NCI-H1436 treated with DMSO at 0.1 percent for 48 hours (cell line): ENCODE measurements at places on chromosomes 11 and 22.

- DNase-seq, result no peak
Measured at GRCh38 chr22:27873472-27873871, 45.6 kb downstream of the PITPNB start.

GRCh38 chr11:16791191-16791961 is 52.9 kb downstream of the C11orf58 start:
- DNase-seq, result no peak

GRCh38 chr11:2592559-2593392 is 107.0 kb downstream of the KCNQ1OT1 start:
- no peak for DNase-seq

DNA sequence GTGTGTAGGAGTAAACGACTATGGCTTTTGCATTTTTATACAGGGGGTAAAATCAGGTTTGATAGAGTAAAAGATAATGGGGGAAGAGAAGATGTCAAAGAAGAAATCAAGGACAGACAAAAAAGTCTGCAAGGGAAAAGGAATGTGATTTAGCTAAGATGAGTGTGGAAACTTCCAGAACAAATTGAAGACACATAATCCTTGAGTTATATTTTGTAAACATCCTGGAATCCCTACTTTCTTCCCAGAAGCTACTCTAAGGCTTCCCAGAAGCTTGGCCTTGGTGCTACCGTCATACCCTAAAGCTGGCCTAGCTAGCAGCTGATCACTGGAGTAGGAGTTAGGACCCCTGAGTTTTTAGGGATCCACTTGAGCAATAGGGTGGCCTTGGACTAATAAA is 82.4 kb downstream of the BLID start:
- DNase-seq, result no peak
